Tibial artery (tissue), 4 donors: ENCODE measurements at places on chromosomes 4 and X.

DNA sequence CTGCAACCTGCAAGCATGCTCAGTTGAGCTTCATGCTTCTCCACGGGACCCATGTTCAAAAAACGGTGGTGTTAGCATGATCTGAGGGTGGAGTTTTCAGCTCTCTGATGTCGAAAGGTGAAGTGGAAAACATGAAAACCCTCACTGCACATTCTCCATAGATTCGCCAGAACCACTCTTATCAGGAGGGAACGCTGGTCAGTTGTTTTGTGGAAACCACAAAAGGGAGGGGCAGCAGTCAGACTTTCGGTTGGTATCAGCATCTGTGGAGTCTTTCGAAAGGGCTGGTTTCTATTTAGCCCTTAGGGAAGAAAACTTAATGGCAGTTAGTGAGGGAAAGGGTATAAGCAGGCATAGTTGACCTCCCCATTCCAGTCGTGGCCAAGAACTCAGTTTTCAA, 12.6 kb downstream of the PPA2 start:
- DNase-seq, result no peak

DNA sequence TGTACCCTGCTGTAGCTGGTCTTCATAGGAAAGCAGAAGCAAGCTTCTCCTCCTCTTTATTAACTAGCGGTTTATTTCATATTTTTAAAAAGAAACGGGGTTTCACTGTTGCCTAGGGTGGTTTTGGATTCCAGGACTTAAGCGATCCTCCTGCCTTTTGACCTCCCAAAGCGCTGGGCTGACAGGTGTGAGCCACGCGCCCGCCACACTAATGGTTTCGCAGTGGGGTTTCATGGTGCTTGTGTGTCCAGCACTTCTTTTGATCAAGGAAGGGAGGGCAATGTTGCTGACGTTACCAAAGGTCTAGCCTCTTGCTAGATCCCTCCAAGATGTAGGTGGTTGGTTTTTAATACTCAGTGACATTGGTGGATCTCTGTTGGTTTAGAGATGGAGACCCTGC, 1.4 kb downstream of the MAEA start:
- no peak for DNase-seq

GRCh38 chrX:69072486-69073006, 92.7 kb downstream of the PJA1 start:
- no peak for DNase-seq

DNA sequence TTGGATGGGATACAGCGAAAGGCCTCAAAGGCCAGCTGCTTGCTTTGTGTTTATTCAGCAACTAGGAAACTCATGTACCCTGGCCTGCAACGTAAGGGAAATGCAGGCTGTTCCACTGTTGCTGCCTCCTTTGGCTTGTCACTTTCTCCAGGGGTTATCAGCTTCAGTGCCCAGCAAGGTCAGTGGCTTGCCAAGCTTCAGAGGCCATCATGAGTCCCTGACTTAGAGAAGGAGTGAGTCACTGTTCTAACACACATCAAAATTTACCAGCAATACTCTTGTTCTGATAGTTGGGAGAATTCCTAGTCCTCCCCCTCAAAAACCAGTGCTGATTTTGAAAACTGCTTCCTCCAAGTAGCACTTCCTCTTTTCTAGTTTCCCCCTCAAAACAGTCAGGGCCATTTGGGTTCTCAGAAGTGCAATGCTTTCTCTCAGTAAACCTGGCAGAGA, 250.8 kb downstream of the ARHGAP24 start:
- DNase-seq, result peak; percentile 51

GRCh38 chr4:64200001-64200555, 209.2 kb downstream of the TECRL start:
- no peak for DNase-seq

GRCh38 chrX:108217876-108218275, 126.3 kb downstream of the ATG4A start:
- DNase-seq, result no peak

DNA sequence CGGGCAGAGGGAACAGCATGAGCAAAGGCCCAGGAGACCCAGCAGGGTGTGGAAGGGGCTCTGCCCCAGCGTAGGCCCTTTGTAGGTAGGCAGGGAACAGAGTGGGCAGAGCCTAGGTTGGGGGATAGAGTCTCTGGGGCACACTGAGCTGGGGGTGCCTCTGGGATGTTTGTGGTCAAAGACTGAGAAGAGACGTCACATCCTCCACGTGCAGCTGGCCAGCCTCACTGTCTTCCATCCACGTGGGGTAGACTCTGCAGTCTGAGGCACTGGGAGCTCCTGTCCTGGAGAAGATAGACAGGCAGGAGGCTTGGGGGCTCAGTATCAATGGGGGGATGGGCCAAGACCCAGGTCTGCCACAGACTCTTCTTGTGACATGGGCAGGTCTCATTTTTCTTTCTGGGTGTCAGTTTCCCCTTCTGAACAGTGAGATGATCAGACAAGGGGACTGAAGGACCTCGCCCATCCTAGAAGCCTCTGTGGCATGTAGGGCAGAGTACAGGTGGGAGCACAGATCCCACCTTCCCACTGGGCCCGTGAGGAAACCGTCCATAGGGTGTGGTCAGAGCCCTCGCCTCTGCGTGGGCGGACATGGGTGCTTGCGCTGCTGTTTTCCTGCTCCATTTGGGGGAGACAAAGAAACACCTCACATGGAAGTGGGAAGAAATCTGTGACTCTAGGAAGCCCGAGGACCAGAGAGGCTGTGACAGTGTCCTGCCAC, 22.9 kb downstream of the WFS1 start:
- DNase-seq, result no peak

- DNase-seq, result no peak
Observed at GRCh38 chr4:19386786-19387185, 864.9 kb upstream of the SLIT2 start.

GRCh38 chr4:143375326-143376073, 38.8 kb downstream of the GAB1 start:
- DNase-seq, result no peak

- no peak for DNase-seq
Observed at GRCh38 chr4:83328521-83329187, 6.0 kb downstream of the HPSE start.

DNA sequence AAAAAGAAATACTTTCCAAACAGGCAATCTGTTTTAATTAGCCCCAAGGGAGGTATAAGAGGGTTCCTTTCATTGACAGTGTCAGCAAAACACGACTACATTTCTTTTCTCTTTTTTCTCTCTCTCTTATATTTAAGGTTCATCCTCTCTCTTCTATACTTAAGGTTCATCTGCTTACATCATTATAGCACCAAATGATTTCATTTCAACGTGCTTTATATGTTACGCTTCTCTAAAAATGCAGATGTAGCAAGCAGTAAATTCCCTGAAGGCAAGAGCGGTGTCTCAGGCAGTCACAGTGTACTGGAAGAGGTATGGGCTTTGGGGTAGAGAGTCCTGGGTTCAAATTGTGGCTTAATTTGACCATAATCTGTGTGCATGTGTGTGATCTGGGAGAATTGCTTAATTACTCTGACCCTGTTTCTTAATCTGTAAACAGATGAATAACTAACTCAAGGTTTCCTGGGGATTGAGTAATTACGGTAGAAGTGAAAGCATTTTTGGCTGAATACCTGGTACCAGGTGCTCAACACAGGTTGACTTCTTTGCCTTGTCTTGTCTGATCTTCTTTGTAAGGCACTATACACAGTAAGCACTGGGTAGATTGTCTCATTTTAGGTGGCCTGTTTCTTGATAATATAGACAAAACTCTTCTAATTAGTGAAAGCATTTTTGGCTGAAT, 180.8 kb downstream of the SPRY1 start:
- DNase-seq, result no peak

GRCh38 chrX:65674204-65674893, 6.9 kb downstream of the MSN start:
- DNase-seq, result no peak

- no peak for DNase-seq
Observed at GRCh38 chrX:2965965-2966364, 36.8 kb upstream of the ARSD start.

DNA sequence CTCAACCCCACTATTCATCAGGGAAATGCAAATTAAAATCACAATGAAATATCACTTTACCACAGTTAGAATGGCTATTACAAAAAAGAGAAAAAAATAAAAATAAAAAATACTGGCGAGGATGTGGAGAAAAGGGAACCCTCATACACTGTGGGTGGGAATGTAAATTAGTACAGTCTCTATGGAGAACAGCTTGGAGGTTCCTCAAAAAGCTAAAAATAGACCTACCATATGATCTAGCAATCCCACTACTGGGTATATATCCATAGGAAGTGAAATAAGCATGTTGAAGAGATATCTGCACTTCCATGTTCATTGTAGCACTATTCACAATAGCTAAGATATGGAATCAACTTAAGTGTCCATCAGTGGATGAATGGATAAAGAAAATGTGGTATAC, 50.5 kb upstream of the PAGE1 start:
- no peak for DNase-seq

- no peak for DNase-seq
Observed at GRCh38 chr4:180057299-180057721, 2185.9 kb upstream of the TENM3 start.

- DNase-seq, result no peak
Observed at GRCh38 chr4:158845311-158846041, 76.7 kb downstream of the FNIP2 start.

DNA sequence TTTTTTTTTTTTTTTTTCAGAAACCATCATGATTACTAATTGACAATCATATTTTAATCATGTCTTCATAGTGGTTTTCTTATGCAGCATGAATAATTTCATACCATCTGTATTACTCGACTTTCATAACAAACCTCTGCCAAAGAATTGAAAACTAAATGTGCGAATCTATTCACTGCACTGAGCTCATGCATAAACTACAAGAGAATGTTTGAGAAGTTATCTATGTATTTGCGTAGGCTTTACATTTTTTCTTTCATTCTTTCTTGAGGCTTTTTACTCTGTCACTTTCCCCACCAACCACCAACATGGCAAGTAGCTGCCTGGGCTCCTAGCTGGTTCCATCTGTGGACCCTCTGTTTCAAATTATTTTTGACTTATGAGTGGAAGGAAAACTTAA, 1761.0 kb downstream of the STIM2 start:
- no peak for DNase-seq

- no peak for DNase-seq
Observed at GRCh38 chrX:133943507-133943906, 41.9 kb downstream of the GPC3 start.

DNA sequence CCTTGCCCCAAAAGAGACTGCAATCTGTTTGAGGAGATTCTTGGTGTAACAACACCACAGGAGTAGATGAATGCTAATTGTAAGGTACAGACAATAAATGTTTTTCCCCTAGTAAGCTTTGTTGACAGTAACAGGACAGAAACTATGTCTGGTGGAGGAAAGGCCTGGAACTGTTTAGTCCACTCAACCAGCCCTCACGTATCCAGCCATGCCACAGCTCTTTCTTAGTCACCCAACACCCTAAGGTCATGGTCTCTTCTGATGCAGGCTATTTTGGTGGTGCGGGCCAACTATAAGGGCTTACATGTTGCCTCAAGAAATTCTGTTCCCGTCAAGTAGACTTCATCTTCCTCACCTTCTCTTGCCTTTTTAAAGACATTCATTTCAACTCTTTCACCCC, 75.9 kb upstream of the GAB1 start:
- no peak for DNase-seq

DNA sequence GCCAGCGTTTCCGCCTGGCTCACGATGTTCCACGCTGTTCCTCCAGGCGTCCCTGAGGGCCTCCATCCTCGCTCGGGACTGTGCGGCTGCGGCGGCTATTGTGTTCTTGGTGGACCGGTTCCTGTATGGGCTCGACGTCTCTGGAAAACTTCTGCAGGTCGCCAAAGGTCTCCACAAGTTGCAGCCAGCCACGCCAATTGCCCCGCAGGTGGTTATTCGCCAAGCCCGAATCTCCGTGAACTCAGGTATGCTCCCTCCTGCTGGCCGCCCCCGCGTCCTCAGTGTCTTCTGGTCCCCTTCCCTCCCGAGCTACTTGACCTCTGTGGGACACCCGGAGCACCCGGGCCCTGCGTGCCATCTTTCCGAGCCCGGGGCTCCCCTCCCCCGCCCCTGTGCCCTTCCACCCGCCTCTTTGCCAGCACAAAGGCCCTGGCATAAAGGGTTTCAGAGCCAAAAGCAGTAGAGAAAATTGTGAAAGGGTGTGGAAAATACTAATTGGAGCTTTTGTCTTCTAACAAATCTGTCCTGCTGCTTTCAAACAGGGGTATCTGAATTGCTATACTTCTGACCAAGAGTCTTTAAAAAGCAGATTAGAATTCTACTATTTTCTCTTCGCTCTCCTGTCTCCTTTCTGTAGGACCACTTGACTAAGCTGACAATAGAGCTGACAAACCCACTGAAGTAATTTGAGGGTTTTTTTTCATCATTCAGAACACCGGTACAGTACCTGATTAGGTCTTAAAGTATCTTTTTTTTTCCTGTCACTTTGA, 104.0 kb downstream of the NEUROG2 start:
- no peak for DNase-seq

DNA sequence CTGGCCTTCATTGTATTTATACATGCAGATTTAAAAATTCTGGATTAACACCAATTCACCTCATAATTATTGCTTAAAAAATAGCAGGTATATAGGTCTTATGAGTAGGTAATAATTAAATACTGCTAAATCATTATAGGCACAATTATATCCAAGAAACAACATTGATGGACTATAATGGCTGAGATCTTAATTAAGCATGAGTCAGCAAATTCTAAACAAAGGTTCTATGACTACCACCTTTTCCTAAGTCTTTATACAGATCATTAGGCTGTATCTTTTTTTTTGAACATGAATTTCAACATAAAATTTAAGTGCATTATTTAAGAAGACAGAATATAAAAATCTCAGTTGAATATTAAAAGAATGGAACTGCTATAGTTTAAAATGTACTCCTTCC, 1678.7 kb upstream of the PCDH10 start:
- DNase-seq, result no peak
